RWPE1 (cell line): ENCODE measurements at places on chromosomes 11 and 22.

DNA sequence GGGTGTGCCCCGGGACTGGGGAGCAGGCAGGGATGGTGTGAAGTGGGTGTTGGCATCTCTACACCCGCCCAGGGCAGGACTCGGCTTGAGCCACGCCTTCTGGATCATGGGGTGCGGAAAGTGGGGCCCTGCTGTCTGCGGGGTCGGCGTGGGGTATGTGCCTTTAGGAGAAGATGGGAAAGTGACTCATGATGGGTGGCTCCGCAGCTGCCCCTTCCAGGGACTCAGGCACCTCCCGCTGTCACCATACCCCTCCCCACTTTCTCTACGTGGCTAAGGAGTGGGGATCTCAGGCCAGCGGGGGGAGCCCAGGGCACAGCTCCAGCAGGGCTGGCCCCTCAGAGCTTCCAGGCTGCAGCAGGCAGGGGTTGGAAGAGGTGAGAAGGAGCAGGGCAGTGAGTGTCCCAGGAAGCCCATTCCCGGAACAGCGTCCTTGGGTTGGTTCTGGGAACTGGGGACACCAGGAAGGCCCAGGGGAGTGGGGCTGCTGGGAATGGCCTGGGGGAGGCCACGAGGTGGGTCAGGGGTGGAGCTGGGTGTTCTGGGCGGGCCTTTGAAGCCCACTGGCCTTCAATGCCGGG, 102.9 kb upstream of the FGF3 start:
- DNase-seq: no peak

GRCh38 chr11:64915376-64915887, 1.6 kb downstream of the ATG2A start:
- no peak for DNase-seq

GRCh38 chr22:42685941-42686653, 34.6 kb downstream of the A4GALT start:
- DNase-seq: peak; percentile 8

GRCh38 chr11:114060392-114061047, 1.0 kb downstream of the ZBTB16 start:
- DNase-seq: peak; percentile 31

- no peak for DNase-seq
Observed at GRCh38 chr11:15673408-15673831, 558.7 kb downstream of the INSC start.

- DNase-seq: no peak
Observed at GRCh38 chr11:112962579-112963367, 1.6 kb downstream of the NCAM1 start.

DNA sequence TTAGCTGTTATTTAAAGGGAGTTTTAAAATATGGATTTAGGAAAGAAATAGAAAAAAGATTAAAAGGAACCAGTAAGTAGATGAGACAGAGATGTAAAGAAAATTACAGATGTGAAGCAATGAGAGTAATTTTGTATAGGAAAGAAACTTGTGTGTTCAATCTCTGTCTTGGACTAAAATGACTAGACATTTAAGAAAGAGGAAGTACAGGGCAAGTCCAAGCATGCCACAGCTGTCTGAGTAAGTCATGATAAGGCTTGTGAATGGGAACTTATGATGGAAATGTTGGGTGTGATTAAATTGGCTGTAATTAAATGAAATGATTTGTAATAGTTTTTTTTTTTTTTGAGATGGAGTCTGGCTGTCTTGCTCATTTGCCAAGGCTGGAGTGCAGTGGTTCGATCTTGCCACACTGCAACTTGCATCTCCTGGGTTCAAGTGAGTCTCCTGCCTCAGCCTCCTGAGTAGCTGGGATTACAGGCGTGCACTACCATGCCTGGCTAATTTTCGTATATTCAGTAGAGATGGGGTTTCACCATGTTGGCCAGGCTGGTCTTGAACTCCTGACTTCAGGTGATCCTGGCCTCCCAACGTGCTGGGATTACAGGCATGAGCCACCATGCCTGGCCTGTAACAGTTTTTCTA, 5.9 kb upstream of the ACY3 start:
- DNase-seq: peak; percentile 50

DNA sequence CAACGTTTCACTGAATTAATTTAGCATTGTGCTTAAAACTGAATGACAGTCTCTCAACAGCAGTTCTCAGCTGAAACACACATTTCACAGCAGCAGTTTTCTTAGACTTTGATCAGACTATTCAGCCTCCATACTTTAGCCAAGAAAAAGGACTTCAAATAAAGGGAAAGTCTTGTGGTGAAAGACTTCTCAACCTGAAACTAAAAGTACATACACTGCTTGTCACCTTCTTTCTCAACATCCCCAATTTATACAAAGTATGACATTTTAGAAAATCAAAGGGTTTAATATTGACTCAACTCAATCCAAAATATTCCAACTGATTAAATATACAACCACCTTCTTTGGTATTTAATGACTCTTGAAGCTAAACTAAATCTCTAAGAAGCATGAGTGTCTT, 419.0 kb downstream of the LRRC4C start:
- no peak for DNase-seq

GRCh38 chr11:101466352-101466751, 117.5 kb downstream of the TRPC6 start:
- DNase-seq: no peak

DNA sequence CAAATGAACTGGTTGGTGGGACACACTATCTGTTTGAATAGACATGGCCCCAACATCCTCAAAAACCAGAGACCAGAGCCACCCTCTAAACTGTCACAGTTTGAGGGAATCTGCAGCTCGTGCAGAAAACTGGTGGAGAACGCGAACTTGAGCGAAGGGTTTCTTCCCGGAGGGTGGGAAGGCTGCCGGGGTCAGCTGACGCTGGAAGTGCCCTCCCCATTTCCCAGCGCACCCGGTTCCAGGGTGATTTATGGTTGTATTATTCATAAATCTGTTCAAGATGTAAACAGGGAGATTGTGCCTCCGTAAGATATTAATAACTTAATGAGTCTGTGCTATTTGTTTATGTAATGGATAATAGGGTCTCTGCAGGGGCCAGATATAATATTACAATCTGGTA, 1396.7 kb downstream of the BRD1 start:
- no peak for DNase-seq

DNA sequence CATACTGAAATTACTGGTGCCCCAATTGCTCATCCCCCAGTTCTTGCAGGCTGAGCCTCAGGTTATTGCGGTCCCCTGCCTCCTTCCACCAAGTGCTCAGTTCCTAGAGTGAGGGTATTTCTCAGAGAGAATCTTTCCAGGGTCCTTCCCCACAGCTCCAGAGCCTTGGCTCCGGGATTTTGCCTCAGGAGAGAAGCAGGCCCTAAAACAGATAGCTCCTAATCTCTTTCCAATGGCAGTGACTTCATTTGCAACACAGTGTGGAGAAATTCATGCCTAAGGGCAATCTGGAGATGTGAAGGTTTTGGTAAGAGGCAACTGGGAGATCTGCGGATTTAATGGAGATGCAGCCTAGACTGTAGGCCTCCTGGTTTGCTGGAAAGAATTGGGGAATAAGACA, 2.9 kb downstream of the NF2 start:
- no peak for DNase-seq

- peak; percentile 43 for DNase-seq
Observed at GRCh38 chr22:24175160-24175808, 6.0 kb upstream of the SUSD2 start.
